Stimulated activated CD8-positive, alpha-beta memory T cell treated with anti-CD3 and anti-CD28 coated beads, Interleukin-4, amount 100 ng/mL, for 24 hours (primary cell): ENCODE measurements at places on chromosomes 4 and X.

GRCh38 chrX:93791304-93791703, 117.3 kb downstream of the FAM133A start:
- no peak for DNase-seq

- DNase-seq: no peak
Observed at GRCh38 chr4:8655411-8656184, 63.0 kb downstream of the CPZ start.

GRCh38 chr4:134961963-134962362, 760.4 kb upstream of the PABPC4L start:
- DNase-seq: no peak

- no peak for DNase-seq
Observed at GRCh38 chr4:40150932-40151331, 45.9 kb upstream of the RHOH start.

- no peak for DNase-seq
Observed at GRCh38 chr4:46450556-46450955, 60.6 kb upstream of the GABRA2 start.

DNA sequence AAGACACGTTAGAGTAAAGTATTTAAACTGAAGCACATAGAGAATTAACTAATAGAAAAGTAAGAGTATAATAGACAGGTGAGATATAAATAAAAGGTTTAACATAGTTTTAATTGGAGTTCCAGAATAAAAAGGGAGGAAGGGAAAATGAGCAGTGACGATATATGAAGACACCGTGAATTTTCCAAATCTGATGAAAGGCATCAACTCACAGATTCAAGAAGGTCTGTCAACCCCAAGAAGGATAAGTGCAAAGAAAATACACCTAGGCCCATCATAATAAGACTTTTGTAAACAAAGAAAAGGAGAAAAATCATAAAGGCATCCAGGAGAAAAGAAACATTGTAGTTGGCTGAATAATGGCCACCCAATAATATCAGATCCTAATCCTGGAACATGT, 43.9 kb upstream of the RAP2C start:
- DNase-seq: no peak
